Dermis blood vessel endothelial cell (primary cell): ENCODE measurements at places on chromosomes 7 and 10. TPM values are rescaled to one million over a fixed set of nuclear protein-coding genes. Genes with fewer than 3 reads are reported as not detected.

The CPED1 gene
- 1.9 and 2.3 TPM in 2 replicates for total RNA-seq

The CRTAC1 gene
- 0.51 and 1.3 TPM in 2 replicates for total RNA-seq

DNA sequence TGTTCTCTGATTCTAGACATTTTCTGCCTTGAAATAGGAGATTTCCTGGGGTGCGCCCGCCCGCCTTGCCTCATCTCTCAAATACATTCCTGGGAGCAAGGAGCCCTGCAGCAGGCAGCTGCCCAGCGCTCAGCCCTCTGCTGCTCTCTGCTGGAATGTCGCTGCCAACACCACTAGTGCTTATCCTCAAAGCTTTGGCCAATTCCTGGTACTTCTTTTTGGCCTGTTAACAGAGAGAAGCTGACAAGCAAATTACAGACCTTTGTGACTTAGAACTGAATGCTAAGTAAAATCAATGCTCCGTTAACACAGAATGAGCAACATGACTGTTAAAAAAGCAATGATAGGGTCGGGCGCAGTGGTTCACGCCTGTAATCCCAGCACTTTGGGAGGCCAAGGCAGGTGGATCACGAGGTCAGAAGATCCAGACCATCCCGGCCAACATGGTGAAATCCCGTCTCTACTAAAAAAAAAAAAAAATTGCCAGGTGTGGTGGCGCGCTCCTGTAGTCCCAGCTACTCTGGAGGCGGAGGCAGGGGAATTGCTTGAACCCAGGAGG, 41.9 kb upstream of the SYPL1 start:
- DNase-seq = peak; percentile 89

- no peak for DNase-seq
These were observed 667.6 kb upstream of the ANKRD30A start for GRCh38 chr10:36457751-36458150.

DNA sequence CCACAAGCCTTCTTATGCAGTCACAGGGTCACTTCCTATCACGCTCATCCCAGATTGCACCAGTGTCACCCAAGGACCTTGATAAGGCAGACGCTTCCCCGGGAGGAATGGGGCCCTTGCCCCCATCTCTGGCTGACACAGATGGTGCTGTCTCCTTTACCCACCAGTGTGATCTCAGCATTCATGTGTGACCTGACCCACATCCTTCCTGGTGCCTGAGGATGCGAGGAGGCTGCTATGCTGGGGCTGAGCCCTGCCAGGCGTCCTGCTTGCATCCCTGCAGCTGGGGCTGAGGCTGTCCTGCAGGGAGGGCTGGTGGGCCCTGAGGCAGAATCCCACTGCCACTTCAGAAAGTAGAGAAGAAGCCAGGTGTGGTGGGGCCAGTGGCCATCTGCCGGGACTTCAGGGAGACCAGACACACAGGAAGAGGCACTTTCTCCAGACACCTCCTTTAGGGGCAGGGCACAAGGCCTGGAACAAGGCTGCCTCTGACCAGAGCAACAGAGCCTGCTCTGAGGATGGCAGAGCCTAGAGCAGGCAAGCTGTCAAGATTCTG, 35.3 kb downstream of the RASGEF1A start:
- DNase-seq = no peak
